MG63 (cell line): ENCODE measurements at places on chromosomes 1 and 21. TPM values are rescaled to one million over a fixed set of nuclear protein-coding genes. Genes with fewer than 3 reads are reported as not detected.

The CD55 gene
- total RNA-seq: 133 and 252 TPM in 2 replicates

The DYNLT5 gene
- not detected in 2 replicates for total RNA-seq

DNA sequence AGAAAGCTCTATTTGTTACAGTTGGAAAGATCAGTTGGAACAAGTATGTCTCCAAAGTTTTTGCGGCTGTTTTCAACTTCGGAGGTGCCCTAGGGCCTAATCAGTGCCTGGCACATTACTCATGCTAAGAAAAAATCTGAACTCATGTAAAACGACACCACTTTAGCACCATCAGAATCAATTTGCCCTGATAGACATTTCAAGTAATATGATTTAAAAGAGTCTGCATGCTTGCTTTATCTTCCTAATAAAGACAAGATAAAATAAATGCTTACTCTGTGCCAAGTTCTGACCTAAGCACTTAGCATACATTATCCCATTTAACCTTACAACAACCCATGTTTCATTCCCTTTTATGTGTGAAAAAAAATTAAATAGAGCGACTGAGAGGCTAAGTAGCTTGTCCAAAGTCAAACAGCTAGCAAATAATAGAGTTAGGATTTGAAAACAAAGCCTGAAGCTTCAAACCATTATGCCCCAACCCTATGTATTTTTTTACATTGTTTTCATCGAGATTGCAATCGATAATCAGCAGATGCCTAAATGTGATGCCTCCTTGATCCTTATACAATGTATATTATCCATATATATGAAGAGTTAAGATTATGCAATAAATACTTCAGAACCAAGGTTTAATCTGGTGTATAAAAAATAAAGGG, 91.3 kb downstream of the DENND1B start:
- DNase-seq: no peak

DNA sequence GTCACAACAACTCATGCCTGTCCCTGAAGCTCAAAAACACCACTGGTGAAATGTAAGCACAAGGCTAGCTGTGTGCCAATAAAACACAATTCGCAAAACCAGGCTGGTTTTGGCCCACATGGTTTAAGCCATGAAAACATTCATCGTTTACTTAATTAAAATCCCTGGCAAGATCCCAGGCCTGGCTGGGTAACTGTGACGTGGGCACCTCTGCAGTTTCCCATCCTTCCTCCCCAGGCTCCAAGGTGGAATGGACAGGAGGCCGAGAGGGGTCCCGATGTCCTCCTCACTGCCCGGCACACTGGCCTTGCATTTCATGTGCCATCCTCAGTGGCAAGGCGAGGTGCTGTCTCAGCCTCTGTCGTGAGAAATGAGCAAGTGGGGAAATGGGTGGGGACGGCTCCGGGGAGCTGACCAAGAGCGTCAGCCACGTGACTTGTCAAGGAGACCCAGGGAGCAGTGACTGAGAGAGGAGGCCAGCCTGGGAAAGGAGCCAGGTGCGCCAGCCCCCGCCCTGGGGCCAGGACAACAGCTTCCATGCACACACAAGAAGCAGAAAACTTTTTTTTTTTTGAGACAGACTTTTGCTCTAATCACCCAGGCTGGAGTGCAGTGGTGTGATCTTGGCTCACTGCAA, 153.1 kb upstream of the RAB4A start:
- DNase-seq: peak; percentile 78

DNA sequence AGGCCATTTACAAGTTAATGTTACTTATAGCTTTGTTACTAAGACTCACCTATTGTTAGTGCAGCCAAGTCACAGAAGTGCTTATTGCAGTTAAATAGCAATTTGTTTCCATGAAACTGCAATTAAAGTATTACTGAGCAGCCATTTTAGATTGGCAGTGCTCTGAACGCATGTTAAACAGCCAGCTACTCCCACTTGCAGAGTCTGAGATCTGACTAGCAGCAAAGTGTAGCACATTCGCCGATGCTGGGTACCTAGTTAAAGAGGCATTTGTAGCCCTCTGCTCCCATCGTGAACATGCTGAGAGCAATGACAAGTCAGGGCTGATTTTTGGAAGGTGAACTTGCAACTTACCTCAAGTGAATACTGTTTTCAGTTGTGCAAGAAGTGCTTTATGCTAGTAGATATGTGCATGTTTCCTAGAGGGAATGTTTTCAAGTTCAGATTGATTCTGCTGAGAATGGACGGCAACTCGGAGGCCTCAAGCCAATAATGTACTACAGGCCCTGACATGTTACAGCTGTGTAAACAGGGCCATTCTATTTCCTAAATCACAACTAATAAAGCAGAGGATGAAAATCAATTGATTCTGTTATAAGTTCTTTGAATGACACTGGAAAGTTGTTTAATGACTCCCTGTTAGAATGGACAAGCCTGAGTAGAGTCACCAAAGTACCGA, 19.8 kb downstream of the LMO4 start:
- no peak for DNase-seq

DNA sequence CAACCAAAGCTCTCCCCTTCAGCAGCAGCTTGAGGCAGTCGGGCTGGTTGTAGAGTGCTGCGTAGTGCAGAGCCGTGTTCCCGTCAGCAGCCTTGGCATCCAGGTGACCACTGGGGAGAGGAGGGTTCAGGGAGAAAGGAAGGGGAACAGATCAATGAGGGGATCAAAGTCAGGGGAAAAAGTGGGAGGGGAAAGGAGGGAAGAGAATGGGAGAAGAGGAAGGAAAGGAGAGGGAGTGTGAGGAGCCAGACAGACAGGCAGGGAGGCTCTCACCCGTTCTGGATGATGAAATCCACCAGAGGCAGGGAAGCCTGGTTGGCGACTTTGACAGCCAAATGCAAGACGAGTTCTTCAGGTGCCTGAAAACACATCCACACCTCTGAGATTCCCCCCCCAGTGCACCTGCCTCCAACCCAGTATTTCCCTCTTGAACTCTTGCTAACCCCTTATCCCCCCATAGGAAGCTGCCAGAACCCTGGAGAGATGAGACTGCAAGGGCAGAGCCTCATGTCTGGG, 9.8 kb upstream of the TCEA3 start:
- DNase-seq: no peak

- DNase-seq: no peak
These were observed 2.7 kb upstream of the CLDN19 start for GRCh38 chr1:42742617-42743316.

GRCh38 chr1:70426154-70427131, 15.4 kb downstream of the CTH start:
- DNase-seq: no peak

- no peak for DNase-seq
These were observed 180.5 kb downstream of the DYRK1A start for GRCh38 chr21:37546949-37547614.

DNA sequence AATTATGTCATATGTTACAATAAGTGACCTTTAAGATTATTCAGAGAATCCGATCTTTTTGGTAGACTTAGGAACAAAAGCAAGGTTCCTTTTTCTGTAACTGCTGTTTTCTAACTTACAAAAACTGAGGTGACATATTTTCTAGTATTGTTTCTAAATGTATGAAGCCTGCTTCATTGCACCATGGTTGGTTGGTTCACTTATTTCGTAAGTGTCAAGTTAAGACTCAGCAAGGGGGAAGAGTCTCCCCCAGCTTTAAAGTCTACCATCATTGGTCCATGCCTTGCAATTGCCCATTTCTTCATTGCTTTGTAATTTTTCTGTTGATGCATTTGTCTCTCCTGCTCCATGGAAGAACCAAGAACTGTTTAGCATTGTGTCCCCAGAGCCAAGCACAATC, 136.9 kb downstream of the DISC1 start:
- no peak for DNase-seq
